ENCODE measurements at places on chromosomes 4 and X.

GRCh38 chrX:119758731-119759247, 401 bp downstream of the SOWAHD start:
- DNase-seq = no peak

DNA sequence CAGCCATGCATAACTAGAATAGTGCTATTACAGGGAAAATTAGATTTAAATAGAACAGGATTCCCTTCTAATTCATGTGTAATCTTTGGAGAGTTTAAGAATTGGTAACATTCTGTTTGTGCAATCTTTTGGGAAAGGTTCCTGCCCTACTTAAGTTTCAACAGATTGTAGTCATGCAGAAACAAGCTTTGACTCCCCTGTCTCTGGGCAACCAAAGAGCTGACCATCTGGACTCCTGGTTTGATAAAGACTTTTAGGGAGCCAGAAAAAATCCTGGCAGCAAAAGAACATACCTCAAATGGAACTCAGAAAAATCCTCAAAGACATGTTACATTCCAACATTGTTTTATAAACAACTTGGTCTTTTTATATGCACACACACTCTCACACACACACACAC, 191.1 kb upstream of the NEIL3 start:
- no peak for DNase-seq

GRCh38 chr4:14961292-14961691, 41.0 kb upstream of the CPEB2 start:
- DNase-seq = no peak

DNA sequence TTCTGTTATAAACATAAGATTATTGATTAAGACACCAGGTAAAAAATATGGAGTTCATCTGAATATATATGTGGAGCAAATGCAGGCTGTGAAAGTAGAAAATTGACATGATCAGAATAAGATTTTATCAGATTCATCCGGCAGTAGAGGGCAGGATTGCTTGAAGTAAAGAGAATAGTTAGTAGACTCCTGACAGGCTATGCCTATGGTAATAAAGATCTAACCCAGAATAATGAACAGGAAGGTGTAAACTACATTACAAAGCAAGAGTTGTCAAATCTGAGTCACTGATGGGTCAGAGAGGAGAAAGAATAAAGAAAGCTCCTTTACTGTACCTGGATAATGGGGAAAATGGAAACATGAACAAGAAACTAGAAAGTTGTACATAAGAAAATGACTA, 20.8 kb upstream of the TMEM184C start:
- peak; percentile 18 for DNase-seq

- DNase-seq = no peak
Observed at GRCh38 chr4:16677001-16677944, 221.2 kb downstream of the LDB2 start.

- peak; percentile 9 for DNase-seq
Observed at GRCh38 chr4:165203541-165204461, 3.6 kb upstream of the KLHL2 start.

DNA sequence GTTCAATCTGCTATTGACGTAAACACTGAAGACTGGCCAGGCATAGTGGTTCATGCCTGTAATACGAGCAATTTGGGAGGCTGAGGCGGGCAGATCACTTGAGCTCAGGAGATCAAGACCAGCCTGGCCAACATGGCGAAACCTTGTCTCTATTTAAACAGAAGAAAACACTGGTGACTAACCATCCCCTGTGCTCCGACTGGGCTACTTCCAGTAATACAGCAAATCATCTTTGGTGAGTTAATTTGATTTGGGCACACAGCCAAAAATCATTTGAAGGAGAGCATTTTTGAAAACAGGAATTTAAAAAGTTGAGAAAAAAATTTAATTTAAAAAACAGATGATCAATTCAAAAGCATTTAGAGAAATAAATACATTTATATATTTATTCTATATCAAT, 52.0 kb downstream of the SEC24D start:
- no peak for DNase-seq

DNA sequence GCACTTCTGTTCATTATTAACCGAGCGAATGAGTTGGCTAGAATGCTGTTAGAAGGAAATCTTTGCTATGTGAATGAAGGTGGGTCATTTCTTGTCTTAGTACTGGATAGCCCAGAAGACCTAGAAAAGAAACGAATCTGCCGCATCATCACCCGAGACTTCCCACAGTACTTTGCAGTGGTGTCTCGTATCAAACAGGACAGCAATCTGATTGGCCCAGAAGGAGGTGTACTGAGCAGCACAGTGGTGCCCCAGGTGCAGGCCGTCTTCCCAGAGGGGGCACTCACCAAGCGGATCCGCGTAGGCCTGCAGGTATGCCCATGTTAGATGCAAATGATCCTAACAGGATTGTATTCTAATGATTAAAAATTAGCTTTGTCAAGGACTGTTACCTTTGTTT, 286.3 kb downstream of the ANK2 start:
- no peak for DNase-seq

GRCh38 chr4:75698162-75698962, 25.2 kb upstream of the G3BP2 start:
- peak; percentile 63 for DNase-seq

DNA sequence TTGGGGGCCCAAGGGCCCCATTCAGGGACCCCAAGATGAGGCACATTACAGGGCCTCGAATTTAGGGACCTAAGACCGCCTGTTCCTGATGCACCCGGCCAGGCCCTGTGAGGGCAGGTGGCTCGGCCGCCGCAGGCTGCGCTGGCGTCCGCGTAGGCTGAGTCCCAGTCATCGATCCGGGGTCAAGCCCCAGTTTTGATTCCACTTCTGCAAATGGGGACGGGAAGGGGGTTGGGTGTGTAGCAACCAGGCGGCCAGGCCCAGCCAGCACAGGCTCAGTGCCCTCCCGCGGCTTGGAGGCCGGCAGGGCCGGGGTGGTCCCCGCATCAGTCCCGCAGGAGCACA, 327 bp downstream of the PNPLA4 start:
- DNase-seq = no peak

DNA sequence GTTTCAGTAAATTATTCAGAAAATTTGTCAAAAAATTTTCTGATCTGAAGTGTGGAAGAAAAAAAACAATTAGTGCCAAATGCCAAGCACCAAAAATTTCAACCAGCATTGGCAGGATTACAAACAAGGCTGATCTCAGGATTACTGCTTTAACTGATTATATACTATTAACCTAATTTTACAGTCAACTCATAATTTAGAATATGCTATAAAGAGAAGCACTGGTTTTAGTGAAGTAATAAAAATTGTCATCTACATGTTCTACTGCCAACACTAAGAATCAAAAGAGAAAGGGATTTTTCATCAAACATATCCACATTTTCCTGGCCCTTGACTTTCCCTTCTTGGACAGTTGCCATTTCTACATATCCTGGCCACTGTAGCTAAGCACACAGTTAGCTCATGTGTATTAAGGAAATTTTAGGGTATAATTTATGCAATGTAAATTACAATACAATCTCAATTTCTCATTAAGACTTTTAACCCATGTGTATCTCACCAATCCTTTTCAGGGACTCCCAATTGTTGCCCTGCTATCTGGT, 33.8 kb downstream of the THOC2 start:
- no peak for DNase-seq

- no peak for DNase-seq
Observed at GRCh38 chr4:108849611-108850168, 86.8 kb upstream of the ETNPPL start.

DNA sequence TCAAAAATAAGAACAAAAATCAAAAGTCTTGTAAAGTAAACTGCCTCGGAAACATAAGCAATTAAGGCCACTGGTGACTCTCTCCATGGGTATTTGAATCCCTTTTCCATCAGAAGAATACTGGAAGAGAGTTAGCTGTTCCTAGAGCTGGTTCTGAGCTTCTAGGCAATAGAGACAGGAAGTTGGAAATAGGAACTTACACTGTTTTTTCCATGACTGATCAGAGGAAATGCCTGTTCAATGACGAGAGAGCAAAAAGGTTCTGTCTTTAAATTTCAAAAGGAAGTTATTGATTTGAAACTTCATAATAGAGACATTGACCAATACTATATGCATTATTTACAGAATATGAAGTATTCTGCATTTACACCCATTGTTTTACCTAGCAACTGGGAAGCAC, 503.5 kb upstream of the ARX start:
- no peak for DNase-seq

DNA sequence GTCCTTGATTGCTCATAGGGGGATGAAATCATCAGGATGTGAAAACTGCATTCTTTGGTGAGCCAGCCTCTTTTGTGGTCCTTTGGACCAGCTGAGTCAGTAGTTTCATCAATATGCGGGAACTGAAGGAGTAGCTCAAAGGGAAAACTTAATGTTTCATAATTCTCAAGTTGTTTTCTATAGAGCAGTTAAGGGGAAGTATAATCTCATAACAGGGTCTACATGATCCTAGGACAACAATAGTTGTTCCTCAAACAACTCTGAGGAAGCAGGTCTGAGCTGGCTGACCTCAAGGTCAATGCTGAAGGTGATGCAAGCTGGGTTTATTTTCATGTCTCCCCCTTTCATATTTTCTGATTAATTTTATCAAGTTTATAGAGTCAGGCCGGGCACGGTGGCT, 36.1 kb upstream of the IRF2 start:
- no peak for DNase-seq

- DNase-seq = no peak
Observed at GRCh38 chr4:10703156-10703555, 18.6 kb upstream of the CLNK start.

GRCh38 chr4:119774840-119775239, 146.2 kb upstream of the PDE5A start:
- no peak for DNase-seq

GRCh38 chrX:125444659-125445058, 125.0 kb downstream of the TEX13C start:
- no peak for DNase-seq

DNA sequence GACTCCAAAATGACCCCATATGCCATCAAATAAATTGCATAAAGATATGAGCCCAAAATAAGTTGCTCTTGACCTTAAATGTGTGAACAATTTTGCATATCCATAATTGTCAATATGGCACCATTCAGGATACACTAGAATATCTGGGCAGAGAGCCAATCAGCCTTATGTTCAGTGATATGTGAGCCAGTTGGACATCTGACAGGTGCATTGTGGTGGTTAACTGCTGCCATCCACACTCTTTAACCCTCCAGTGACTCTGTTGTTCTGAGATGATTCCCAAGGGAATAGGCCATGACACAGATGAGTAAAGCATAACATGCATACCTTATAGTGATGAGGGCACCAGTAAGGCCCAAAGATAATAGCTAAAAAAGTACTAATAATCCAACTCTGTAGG, 500.1 kb downstream of the PCDH18 start:
- DNase-seq = no peak

DNA sequence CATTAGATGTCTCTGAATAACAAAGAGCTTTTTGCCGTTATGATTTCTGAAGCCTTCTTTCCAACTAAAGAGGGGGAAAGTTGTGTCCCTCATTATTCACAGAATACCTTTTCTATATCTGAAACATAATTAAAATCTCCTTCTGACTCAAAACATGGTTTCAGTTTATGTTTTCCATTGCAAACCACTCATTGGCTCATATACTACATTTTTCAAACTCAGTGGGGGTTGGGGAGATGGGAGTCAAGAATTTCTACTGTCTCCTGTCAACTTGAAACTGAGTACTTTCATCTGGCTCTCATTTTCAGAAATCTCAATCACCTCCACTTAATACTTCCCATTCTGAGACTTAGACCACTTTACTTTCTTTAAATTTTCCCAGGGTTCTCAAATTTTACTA, 1839.5 kb upstream of the PCDH10 start:
- no peak for DNase-seq

GRCh38 chr4:110305455-110305854, 107.0 kb upstream of the ELOVL6 start:
- DNase-seq = no peak

DNA sequence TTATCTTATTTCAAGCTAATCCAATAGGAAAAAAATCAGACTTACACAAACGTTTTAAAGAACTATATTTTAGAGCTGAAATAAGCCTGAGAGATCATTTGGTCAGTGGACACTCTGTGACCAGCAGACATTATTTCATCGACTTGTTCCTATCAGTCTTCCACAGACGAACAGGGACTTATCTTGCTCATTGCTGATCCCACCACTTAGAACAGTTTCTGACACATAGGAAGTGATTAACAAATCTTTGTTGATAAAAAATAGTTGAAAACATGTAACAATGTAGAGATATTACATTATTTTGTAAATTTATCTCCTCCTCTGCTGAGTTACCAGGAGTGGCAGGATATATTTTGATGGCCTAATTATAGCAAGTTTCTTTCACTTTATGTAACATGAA, 65.8 kb downstream of the TAPT1 start:
- no peak for DNase-seq

DNA sequence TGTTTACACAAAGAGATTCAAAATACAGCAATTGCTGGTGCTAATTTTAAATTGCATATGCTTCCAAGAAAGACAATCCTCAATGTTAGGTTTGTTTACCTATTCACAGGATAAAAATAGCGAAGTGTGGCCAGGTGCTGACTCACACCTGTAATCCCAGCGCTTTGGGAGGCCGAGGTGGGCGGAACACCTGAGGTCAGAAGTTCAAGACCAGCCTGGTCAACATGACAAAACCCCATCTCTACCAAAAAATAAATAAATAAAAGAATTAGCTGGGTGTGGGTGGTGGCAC, 77.7 kb downstream of the OPHN1 start:
- DNase-seq = no peak

DNA sequence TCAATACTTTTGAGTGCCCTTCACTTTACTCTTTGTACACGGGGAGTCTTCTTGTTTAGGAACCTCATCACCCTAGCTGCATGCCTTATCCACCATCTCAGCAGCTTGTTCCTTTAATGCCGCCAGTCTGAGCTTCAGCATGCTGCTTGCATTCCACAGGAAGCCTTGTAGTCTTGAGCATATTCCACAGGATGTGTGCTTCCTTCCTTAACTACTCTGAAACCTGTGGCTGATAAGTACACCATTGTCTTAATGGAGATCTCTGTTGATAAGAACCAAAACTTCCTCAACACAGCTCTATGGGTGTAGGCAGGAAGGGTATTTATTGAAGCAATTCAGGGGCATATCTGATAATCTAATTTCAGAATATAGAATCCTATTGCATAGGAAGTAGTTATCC, 24.4 kb upstream of the CCNI start:
- DNase-seq = no peak

- DNase-seq = no peak
Observed at GRCh38 chr4:7144374-7145290, 47.7 kb upstream of the SORCS2 start.

DNA sequence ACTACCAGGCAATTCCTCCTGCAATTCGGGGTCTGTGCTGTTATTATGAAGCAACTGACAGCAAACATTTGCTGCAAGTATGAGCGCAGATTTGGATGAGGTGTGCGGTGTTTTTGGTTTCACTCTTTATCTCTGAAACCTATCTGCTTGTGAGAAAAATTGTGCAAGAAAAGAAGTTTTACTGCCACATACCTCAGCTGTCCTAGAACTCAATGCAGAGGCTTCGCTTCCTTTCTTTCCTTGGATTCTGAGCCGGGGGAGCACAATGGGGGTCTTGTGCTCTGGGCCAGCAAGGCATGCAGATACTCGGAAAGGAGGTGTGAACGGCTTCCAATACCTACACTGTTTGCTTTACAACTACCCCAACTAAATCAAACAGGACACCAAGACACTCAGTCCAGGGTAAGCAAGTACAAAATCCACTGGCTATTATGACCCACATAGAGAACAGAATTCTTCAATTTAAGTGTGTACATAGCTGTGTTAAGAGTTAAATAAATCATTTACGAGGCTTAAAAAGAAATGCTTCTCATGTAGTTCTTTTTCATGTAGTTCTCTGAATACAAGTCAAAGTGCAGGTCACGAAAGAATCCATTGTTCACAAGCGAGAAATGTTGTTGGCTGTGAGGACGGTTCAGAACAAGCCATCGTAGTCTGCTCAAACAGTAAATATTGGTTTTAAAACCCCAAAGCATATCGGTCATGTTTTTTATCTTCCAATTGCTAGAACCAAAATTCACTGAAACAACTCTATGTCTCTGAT, 1.1 kb downstream of the SORBS2 start:
- no peak for DNase-seq

Measured in GM10248 (cell line).